Fibroblast of skin of left biceps (primary cell): ENCODE measurements at places on chromosomes 5 and 9.

DNA sequence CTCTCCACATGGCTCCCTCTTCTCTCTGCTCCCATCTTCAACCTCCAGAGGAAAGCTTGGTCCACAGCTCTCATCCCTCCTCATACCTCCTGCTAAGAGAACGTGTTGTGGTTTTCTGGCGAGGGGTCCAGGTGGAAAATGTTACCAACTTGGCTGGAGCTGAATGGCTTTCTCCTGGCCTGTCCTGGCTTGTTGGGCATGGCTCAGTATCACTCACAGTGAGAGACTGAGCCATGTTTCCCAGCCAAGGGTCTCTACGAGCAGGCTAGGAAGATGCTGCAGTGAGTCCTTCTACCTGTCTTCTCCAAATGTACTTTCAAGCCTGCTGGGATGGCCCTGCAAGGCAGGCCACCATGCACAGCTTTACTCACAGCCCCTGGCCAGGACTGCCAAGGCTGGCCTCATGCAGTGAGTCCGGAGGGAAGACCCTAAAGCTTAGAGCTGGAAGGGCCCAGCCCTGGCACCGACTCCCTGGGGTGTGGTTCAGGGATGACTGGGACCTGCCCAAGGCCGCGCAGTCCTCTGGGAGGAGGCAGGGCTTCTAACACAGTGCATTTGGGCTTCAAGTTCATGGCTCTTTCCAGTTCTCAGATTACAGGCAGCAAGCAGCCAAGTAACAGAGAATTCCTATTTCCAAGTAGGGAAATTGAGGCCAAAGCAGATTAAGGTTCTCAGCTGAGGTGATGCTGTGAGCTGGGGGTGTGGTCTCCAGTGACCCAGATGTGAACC is 59.5 kb downstream of the COL27A1 start:
- no peak for DNase-seq

GRCh38 chr5:63727583-63727982 is 234.7 kb downstream of the HTR1A start:
- no peak for DNase-seq

DNA sequence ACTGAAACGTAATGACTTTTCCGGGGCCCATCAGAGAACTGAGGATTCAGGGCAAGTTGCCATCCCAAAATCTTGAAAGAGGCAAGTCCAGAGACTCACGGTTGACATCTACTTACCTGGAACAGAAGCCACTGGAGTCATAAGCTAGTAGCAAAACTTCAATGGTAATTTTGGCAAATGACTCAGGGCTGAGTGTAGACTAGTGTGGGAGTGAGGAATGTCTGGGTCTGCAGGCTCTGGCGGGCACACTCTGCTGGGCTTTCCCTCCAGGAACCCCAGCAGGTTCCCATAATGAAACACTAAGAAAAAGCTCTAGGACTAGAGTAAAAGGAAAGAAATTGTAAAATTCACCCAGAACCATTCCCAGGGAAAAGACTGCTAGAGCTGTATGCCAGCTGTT is 122.9 kb upstream of the NFIL3 start:
- DNase-seq, result no peak

GRCh38 chr5:58187432-58188261 is 272.2 kb downstream of the PLK2 start:
- DNase-seq, result no peak

GRCh38 chr9:133818444-133818843 is 80.3 kb upstream of the SARDH start:
- no peak for DNase-seq

- no peak for DNase-seq
These were observed 2.9 kb downstream of the DENND4C start for GRCh38 chr9:19233344-19233743.

DNA sequence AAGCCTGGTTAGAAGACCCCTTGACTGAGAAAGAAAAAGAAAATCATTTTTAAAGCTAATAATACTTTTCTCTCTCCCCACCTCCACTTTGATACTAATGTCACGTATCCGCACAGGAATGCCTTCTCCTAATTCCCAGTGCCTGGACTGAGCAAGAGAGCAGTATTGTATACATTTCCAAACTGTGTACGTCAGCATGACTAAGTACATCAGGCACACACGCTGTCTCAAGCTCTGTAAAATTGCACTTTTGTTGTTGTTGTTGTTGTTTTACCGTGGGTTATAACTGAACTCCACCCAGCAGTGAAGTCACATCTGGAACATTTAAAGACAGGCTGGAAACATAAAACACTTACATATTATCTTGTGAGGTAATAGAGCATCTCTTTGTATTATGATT is 407.6 kb downstream of the DNAH5 start:
- no peak for DNase-seq

- no peak for DNase-seq
These were observed 18.2 kb upstream of the STK32A start for GRCh38 chr5:147216552-147217154.

DNA sequence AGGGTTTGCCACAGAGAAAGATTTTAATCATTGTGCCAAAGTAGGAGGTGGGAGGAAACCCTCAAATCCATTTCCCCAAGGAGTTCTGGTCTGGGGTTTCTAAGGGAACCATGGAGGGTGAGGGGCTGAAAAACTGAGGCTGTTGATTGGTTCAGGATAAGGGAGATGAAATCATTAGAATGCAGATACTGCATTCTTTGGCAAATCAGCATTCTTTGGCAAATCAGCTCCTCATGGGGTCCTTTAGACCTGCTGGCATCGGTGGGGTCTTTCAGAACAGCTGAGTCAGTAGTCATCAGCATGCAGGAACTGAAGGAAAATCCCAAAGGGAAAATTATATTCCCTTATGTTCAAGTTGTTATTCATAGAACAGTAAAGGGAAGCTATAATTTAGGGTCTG is 585.5 kb downstream of the ISL1 start:
- DNase-seq, result no peak

DNA sequence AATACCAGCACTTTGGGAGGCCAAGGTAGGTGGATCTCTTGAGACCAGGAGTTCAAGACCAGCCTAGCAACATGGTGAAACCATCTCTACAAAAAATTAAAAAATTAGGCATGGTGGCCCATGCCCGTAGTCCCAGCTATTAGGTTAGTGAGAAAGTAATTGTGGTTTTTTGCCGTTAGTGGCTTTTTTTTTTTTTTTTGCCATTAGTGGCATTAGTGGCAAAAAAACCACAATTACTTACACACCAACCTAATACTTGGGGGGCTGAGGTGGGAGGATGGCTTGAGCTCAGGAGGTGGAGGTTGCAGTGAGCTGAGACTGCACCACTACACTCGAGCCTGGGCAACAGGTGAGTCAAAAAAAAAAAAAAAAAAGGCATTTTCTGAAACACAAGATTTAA is 27.8 kb downstream of the MLANA start:
- no peak for DNase-seq

DNA sequence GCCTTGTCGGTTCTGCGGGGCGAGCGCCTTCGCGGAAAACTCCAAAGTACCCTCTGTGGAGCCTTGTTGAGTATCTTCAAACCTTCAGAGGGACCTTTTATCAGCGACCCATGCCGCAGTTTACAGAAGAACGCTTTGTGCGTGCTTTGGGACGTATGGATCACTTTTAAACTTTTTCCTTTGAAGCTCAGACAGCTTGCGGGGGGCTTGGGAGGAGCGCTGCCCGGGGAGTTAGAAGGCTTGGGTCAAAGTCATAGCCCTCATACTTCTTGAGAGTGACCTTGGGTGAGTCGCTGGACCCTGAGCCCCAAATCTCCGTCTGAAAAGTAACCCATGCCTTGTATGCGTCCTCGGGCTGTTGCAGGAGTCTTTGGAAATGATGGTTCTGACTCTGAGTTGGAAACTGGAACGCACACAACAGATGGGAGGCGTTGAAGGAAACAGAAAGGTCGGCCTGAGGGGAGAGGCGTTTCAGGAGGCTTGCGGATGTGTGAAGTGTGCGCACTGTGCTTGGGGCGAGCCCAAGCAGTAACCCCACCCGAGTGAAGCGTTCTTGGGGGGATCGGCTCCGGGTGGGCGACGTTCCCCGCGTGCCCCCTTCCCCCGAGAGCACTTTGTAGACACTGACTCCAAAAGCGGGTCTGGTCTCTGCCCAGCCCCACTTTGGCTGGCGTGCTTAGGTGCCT is 661 bp upstream of the SLC25A51 start:
- no peak for DNase-seq

GRCh38 chr9:72134801-72135200 is 14.4 kb upstream of the GDA start:
- no peak for DNase-seq

DNA sequence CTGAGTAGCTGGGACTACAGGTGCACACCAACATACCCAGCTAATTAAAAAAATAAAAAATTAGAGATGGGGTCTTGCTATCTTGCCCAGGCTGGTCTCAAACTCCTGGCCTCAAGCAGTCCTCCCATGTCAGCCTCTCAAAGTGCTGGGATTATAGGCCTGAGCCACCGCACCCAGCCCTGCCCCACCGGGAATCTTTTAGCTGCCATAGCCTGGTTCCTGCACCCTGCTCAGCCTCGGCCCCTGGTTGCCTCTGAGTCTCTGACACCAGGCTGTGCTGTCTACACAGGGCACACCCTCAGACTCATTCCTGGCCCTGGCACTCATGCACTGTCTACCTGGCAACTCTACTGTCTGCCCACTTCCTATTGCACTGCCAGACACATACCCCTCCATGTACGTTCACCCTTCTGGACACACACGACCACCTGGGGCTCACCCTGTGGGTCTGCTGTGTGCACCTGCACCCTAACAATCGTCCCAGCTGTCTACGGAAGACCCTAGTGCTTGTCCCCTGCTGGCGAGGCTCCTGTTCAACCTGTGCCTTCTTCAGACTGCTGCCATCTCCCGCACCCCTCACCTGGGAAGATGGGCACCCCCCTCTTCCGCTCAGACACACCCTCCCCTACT is 1.4 kb downstream of the PROP1 start:
- no peak for DNase-seq

DNA sequence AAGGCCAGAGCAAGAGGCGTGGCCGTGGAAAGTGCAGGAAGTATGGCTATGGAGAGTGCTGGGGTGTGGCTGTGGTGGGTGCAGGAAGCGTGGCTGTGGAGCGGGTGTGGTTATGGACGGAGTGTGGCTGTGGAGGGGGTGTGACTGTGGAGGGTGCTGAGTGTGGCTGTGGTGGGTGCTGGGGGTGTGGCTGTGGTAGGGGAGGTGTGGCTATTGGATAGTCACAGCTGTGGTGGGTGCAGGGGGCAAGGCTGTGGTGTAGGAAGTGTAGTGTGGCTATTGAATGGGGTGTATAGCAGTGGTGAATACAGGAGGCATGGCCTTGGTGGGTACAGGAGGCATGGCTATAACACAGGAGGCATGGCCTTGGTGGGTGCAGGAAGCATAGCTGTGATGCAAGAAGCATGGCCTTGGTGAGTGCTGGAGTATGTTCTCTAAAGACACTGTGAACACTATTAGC is 40.8 kb upstream of the SPATA31C2 start:
- no peak for DNase-seq

- no peak for DNase-seq
These were observed 280.3 kb upstream of the TNC start for GRCh38 chr9:115398313-115398650.

DNA sequence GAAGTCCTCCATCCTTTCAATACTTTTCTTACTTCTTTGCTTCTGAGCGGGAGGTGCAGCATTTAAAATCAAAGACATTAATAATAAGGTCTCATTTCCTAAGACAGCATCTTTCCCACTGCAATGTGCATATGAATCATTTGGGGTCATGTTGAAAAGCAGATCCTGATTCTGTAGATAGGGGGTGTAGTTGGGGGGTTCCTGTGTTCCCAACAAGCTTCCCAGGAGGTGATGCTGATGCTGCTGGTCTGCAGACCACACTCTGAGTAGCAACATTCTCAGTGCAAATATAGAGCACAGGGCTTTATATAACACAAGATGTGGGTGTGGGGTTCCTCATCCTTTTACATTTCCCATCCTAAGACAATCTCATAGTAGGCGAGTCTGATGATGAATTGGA is 126.5 kb upstream of the PALM2AKAP2 start:
- DNase-seq, result no peak

GRCh38 chr5:80067531-80068245 is 32.5 kb downstream of the THBS4 start:
- no peak for DNase-seq

- DNase-seq, result no peak
These were observed 18.1 kb downstream of the OLFML2A start for GRCh38 chr9:124794902-124795491.

DNA sequence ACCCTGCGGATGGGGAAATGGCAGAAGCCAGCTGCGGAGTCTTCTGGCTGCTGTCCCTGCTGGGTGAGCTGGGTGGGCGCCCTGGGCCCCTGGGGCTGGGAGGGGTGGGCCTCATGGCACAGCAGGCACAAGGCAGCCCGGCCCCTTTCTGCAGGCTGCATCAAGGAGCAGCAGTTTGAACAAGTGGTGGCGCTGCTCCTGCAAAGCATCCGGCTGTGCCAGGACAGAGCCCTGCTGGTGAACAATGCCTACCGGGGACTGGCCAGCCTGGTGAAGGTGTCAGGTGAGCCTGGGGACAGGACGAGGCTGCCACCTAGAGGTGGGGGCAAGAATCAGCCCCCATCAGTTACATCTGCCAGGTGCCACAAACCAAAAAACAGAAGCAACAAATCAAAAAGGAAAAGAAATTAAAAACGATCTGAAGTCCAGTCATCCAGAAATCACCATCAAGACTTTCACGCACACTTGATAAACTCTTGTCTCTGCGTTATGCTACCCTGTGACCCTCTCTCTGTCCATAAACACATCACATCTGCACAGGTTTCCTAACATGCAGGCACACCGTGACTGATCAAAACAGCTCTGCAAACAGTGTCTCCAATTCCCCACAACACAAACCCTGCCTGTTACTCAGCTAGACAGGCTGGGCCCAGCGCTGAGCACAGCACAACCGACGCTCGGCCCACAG is 13.9 kb downstream of the REXO4 start:
- no peak for DNase-seq

DNA sequence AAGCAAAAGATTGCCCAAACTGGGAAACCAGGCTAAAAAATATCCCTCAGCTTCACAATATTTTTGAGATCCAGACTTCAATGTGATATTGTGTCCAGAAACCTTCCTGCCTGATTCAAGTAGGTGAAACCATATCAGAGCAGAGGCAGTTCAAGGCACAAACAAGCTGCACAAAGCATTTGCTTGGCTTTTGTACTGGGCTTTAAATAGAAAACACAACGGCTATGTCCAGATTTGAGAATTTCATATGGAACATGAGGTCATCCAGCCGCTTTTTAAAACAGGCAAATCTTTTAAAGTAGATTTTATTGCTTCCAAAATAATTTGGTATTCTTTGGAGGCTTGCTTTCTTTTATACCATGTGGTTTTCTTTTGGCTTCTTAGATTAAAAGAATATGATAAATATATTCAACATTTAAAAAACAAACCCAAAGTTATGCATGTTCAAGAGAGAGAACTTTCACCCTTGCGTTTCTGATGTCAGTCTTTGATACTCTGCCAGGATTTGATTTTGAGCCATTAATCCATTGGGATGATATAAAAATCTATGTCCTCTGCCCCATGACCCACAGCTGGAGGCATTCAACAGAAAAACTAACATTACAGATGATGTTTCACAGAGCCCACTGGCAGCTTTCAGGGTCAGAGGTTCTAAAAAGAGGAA is 29.0 kb upstream of the CCDC112 start:
- no peak for DNase-seq

DNA sequence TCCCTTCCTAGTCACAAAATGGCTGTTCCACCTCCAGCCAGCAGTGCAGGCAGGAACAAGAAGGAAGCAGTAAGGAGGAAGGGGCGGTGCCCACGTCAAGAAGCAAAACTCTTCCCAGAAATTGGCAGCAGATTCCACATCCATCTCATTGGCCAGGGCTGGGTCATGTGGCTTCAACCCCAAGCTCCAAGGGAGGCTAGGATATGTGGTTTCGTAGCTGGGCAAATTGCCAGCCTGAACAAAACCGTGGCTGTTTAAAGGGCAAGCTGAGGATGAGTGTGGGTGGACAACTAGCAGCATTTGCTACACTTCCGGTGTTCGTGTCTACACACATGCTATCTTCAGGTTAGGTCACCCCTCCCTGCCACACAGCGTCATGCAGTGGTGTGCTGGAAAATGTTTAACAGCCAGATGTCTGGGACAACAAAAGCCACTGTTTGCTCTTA is 92.1 kb upstream of the MAP1B start:
- peak; percentile 21 for DNase-seq
